ENCODE measurements at places on chromosomes 1 and 21. TPM values are rescaled to one million over a fixed set of nuclear protein-coding genes. Genes with fewer than 3 reads are reported as not detected.

DNA sequence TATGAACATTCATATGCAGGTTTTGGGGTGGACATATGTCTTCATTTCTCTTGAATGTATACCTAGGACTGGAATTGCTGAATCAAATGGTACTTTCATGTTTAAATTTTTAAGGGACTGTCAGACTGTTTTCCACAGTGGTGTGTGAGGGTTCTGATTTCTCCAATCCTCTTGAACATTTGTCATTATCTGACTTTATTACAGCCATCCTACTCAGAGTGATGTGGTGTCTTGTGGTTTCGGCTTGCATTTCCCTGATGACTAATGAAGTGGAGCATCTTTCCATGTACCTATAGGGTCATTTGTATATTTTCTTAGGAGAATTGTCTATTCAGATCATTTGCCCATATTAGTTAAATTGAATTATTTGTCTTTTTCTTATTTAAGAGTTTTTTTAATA is 35.4 kb upstream of the ZNF281 start:
- no peaks in the 10 kb centered on the region for H3K36me3 ChIP-seq
- DNase-seq, result no peak
- no peak overlapping the region for H3K27ac ChIP-seq
- no peaks in the 10 kb centered on the region for H3K27me3 ChIP-seq
- no peak overlapping the region for H3K4me3 ChIP-seq

GRCh38 chr1:29096231-29096886 is 27.3 kb downstream of the TMEM200B start:
- peaks cover 37% of the 10 kb centered on the region for H3K36me3 ChIP-seq
- no peak overlapping the region for H3K27ac ChIP-seq
- no peak overlapping the region for H3K4me3 ChIP-seq
- H3K27me3 ChIP-seq, result no peaks in the 10 kb centered on the region

The CLCA2 gene
- not detected for total RNA-seq

DNA sequence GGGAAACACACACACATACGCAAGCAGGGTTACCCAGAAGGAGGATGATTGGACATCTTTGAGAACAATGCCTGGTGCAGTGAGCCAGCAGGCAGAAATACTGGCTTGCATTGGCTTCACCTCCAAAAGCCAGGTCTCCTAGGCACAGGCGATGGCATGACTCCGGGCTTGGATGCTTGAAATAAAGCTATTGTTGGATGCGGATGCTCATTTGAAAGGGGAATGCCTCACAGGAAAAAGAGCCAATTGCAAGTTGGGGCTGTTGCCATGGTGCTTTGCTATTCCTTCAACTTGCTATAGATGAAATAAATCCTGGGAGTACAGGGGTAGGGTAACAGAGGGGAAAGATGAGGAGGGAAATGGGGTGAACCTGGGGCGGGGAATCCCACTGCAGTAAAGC is 180.7 kb upstream of the SGIP1 start:
- DNase-seq, result no peak
- no peaks in the 10 kb centered on the region for H3K27me3 ChIP-seq
- no peaks in the 10 kb centered on the region for H3K4me1 ChIP-seq
- no peak overlapping the region for H3K4me3 ChIP-seq
- no peaks in the 10 kb centered on the region for H3K36me3 ChIP-seq

- no peaks in the 10 kb centered on the region for H3K36me3 ChIP-seq
- DNase-seq, result no peak
- H3K27me3 ChIP-seq, result no peaks in the 10 kb centered on the region
- H3K27ac ChIP-seq, result no peak overlapping the region
Observed at GRCh38 chr1:188817814-188818213, 1659.8 kb downstream of the BRINP3 start.

GRCh38 chr1:79005945-79006344 is 585 bp downstream of the ADGRL4 start:
- H3K27ac ChIP-seq, result no peak overlapping the region
- H3K4me3 ChIP-seq, result no peak overlapping the region
- H3K4me1 ChIP-seq, result no peaks in the 10 kb centered on the region
- no peak for DNase-seq
- no peaks in the 10 kb centered on the region for H3K36me3 ChIP-seq
- no peaks in the 10 kb centered on the region for H3K27me3 ChIP-seq

DNA sequence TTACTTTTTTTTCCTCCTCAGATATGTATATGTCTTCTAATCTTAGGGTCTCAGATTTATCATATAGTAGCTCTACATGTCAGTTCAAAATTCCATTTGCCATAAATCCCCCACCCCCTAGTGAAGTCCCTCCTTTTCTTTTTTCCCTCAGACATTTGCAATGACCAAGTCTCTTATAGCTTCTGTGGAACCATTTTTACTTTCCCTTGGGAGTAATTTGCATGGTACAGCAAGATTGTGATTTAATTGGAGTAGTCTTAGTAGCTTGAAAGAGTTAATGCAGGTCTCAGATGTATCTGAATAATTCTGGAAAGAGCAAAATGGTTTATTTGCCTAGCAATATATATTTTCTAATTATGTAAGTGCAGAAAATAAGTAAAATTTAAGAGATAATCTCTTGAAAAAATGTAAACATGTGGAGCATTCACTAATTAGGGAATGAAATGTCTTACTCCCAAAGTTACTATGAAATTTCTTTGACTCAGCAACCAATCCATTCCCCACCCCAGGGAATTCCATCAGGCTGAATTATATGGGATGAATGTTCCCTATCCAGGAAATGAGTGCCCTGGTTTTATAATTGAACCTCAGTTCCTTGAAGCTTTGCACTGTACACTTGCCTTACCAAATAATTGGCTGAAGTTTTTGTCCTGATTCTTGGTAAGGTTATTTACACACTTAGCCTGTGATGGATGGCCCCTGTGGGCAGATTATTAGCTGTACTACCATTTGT is 267.0 kb downstream of the DNM3 start:
- no peak overlapping the region for H3K4me3 ChIP-seq
- no peaks in the 10 kb centered on the region for H3K27me3 ChIP-seq
- no peaks in the 10 kb centered on the region for H3K36me3 ChIP-seq
- H3K4me1 ChIP-seq, result no peaks in the 10 kb centered on the region

- no peak for DNase-seq
- no peaks in the 10 kb centered on the region for H3K27me3 ChIP-seq
- H3K36me3 ChIP-seq, result no peaks in the 10 kb centered on the region
- no peak overlapping the region for H3K4me3 ChIP-seq
- H3K27ac ChIP-seq, result no peak overlapping the region
- no peaks in the 10 kb centered on the region for H3K4me1 ChIP-seq
Observed at GRCh38 chr1:177591155-177591554, 378.7 kb downstream of the SEC16B start.

The GPR157 gene
- total RNA-seq, result 10.1 TPM

DNA sequence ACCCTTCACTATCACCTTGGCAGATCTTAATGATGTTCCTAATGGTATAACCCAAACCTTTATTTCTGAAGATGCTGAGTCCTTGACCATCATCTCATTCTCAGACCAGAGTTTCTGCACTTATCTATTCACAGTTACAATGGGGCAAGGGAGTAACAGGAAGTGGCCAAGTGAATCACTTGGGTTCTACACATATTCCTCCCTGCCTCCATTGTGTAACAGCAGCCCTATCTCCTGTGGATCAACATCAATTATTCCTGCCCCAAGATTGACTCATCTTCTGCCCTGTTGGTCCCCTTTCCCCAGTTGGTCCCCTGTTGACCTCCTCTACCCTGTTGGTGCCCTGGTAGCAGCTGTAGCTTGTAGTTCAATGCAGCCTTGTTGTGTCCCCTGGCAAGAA is 10.3 kb upstream of the S100A7 start:
- no peaks in the 10 kb centered on the region for H3K4me1 ChIP-seq
- no peaks in the 10 kb centered on the region for H3K36me3 ChIP-seq
- H3K27ac ChIP-seq, result no peak overlapping the region

The RCSD1 gene
- total RNA-seq, result not detected

GRCh38 chr1:20194757-20195461 is 8.6 kb upstream of the PLA2G2C start:
- H3K36me3 ChIP-seq, result no peaks in the 10 kb centered on the region
- no peak overlapping the region for H3K4me3 ChIP-seq
- H3K27ac ChIP-seq, result no peak overlapping the region
- peaks cover 5% of the 10 kb centered on the region for H3K4me1 ChIP-seq
- H3K27me3 ChIP-seq, result peaks cover 3% of the 10 kb centered on the region

The PSRC1 gene
- total RNA-seq, result 26.5 TPM

GRCh38 chr1:201783572-201783971 is 45.4 kb upstream of the IPO9 start:
- H3K36me3 ChIP-seq, result no peaks in the 10 kb centered on the region
- no peaks in the 10 kb centered on the region for H3K4me1 ChIP-seq
- peaks cover 48% of the 10 kb centered on the region for H3K27me3 ChIP-seq
- H3K4me3 ChIP-seq, result no peak overlapping the region
- H3K27ac ChIP-seq, result no peak overlapping the region
- DNase-seq, result no peak

GRCh38 chr1:28058168-28058567 is 30.2 kb downstream of the EYA3 start:
- H3K36me3 ChIP-seq, result no peaks in the 10 kb centered on the region
- H3K27ac ChIP-seq, result no peak overlapping the region
- no peaks in the 10 kb centered on the region for H3K4me1 ChIP-seq
- DNase-seq, result no peak
- H3K27me3 ChIP-seq, result no peaks in the 10 kb centered on the region
- no peak overlapping the region for H3K4me3 ChIP-seq

DNA sequence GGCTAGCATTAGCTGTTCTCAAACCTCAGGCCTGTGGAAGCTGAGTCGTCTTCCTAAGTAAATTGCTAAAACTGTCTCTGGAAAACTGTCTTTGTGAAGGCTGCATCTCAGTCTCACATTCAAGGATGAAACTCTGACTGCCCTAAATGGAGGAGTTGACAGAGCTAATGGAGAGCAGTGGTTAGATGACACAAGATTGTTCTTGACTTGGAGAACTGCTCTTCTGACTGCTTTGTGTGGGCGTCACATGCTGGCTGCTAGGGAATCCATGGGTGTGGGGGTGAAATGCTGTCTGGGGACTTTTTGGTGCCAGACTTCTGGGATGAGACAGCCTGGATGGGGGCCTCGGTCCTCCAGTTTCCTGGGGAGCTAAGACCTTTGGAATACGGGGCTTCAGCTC is 24.5 kb upstream of the TSPAN2 start:
- no peak overlapping the region for H3K27ac ChIP-seq
- no peak for DNase-seq
- no peaks in the 10 kb centered on the region for H3K4me1 ChIP-seq
- H3K36me3 ChIP-seq, result no peaks in the 10 kb centered on the region

GRCh38 chr1:93713341-93713740 is 31.7 kb upstream of the BCAR3 start:
- no peak overlapping the region for H3K4me3 ChIP-seq
- DNase-seq, result no peak
- no peak overlapping the region for H3K27ac ChIP-seq
- H3K36me3 ChIP-seq, result no peaks in the 10 kb centered on the region
- H3K4me1 ChIP-seq, result peaks cover 41% of the 10 kb centered on the region

GRCh38 chr1:184399192-184399847 is 12.5 kb downstream of the C1orf21 start:
- no peak for DNase-seq
- no peak overlapping the region for H3K27ac ChIP-seq
- no peaks in the 10 kb centered on the region for H3K36me3 ChIP-seq

DNA sequence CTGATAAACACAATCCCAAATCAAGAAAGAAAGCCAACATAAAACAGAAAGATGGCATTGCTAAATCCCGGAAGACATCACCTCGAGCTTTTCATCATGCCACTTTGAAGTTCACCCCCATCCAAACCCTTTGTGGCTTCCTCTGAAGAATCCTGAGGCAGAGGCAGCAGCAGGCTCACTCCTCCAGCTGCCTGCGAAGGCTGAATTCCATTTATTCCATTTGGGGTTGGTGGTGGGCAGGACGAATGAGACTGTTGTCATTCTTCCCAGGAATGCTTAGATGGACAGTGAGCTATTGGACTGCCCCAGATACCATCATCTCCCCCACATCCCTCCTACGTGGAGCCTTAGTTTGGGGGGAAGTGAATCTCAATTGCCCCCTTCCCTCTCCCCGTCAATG is 437.5 kb downstream of the SMYD3 start:
- H3K4me3 ChIP-seq, result no peak overlapping the region
- DNase-seq, result no peak
- H3K27me3 ChIP-seq, result no peaks in the 10 kb centered on the region

DNA sequence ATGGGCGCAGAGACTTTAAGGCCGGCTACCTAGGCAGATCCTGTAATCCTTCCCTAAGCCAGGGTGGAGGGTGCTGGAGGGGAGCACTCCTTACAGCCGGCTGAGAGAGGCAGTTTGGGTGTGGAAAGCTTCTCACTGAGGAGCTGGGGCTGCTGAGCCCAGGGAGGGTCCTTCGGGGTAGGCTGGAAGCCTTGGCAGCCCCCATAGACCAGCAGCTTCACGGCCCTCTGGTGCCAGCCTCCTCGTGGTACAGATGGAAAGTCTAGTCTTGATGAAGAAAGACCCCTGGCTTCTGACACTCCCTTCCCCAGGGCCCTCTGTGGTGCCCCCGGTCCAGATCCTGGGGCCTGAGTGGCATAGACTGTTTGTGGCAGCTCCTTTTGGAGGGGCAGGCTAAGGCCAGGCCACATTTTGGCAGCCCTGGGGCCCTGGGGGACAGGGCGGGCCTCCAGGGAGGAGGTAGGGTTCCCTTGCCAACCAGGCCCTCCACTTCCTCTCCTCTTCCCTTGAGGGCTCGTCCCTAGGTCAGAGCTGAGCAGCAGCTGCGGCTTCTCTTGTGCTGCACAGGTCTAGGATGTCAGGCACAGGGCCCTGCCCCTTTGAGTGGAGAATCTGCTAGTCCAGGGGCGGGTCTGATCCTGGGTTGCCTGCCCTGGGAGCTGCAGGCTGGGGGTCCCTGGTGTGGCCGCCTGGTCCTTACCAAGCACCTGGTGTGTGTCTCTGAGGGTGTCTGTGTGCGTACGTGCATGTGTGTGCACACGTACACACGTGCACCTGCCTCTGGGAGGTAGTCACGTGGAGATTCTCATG is 4.8 kb downstream of the AMPD2 start:
- no peak overlapping the region for H3K27ac ChIP-seq
- H3K27me3 ChIP-seq, result no peaks in the 10 kb centered on the region
- DNase-seq, result no peak
- peaks cover 25% of the 10 kb centered on the region for H3K4me1 ChIP-seq

DNA sequence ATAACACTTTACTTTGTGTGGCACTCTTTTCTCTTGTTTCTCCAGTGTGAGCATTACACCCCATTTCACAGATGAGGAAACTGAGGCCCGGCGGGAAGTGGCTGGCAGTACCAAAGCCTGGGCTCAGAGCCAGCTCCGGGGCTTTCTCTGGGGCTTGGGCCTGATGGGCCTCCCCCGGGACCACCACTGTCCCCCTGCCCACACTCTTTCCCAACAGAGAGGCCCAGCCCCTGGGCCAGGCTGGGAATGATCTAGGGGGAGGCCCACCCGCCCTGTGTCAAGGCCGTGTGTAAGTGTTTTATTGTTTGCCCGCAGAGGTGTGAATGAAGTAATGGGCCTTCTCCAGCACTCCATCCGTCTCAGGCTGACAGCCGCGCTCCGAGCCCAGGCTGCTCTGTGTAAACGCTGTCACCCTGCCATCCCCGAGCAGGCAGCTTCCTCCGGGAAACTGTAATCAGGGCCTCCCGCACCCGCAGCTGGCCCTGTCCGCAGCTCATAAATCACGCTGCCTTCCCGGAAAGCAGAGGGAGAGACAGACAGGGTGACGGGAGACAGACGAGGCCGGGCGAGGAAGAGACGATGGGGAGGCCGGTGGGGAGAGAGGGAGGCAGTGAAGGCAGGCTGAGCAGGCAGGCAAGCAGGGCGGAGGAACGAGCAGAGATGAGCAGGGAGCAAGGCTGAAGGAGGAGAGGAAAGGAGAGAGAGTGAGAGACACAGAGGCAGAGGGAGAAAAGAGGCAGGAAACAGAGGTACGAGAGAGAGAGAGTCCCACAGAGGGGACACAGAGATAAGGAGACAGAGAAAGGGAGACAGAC is 109.7 kb upstream of the ZBTB40 start:
- H3K4me3 ChIP-seq, result no peak overlapping the region
- H3K4me1 ChIP-seq, result peaks cover 23% of the 10 kb centered on the region
- H3K27ac ChIP-seq, result no peak overlapping the region
- DNase-seq, result no peak
- peaks cover 87% of the 10 kb centered on the region for H3K27me3 ChIP-seq

The GSTM1 gene
- not detected for total RNA-seq

Data from HepG2 (cell line).